ENCODE measurements at places on chromosomes 3 and 15. TPM values are rescaled to one million over a fixed set of nuclear protein-coding genes. Genes with fewer than 3 reads are reported as not detected.

Gene OR5K2
- total RNA-seq = not detected

Gene GRAMD2A
- total RNA-seq = 0.71 TPM

Gene DAZL
- total RNA-seq = 0.36 TPM

Gene DGKG
- total RNA-seq = 10.3 TPM

Gene LRRIQ4
- not detected for total RNA-seq

Gene GABRR3
- total RNA-seq = not detected

Gene SELENOT
- total RNA-seq = 97.5 TPM

Gene NMNAT3
- total RNA-seq = 10.0 TPM

Gene HEG1
- total RNA-seq = 32.8 TPM

Gene PDE12
- 13.2 TPM for total RNA-seq

Gene C3orf49
- not detected for total RNA-seq

Gene IL17RD
- 18.9 TPM for total RNA-seq

Gene TMEM158
- total RNA-seq = 11.8 TPM

Gene ANKDD1A
- 8.6 TPM for total RNA-seq

Gene CDV3
- 120 TPM for total RNA-seq

Gene STRA6
- total RNA-seq = 0.71 TPM

Gene TIGIT
- total RNA-seq = not detected

Gene SEMA5B
- 0.36 TPM for total RNA-seq

Gene CAMP
- total RNA-seq = not detected

Gene RAD54L2
- total RNA-seq = 18.6 TPM

Gene ERC2
- 1.2 TPM for total RNA-seq

Gene CGNL1
- 3.9 TPM for total RNA-seq

Gene NOX5
- not detected for total RNA-seq

Gene KBTBD12
- 2.5 TPM for total RNA-seq

Gene ECT2
- total RNA-seq = 10.0 TPM

Gene TNFAIP8L3
- total RNA-seq = 11.6 TPM

Gene CSPG5
- total RNA-seq = 2.3 TPM

Gene FETUB
- not detected for total RNA-seq

Gene GRK7
- not detected for total RNA-seq

Gene ETFA
- 58.4 TPM for total RNA-seq

Gene RCN2
- 55.7 TPM for total RNA-seq

Gene SPTBN5
- 0.16 TPM for total RNA-seq

Gene RTP1
- not detected for total RNA-seq

Gene TEX264
- 72.4 TPM for total RNA-seq

Gene FBXL22
- 91.6 TPM for total RNA-seq

Gene ARPP21
- 1.1 TPM for total RNA-seq

Gene WDR72
- 0.28 TPM for total RNA-seq

Gene TMEM39A
- 16.4 TPM for total RNA-seq

Gene SI
- total RNA-seq = not detected

Gene PLA2G4D
- not detected for total RNA-seq

Gene KLHL18
- 10.8 TPM for total RNA-seq

Gene ZNF35
- 12.1 TPM for total RNA-seq

Gene SLC24A5
- total RNA-seq = not detected

Gene PLSCR4
- total RNA-seq = 58.8 TPM

Gene TMEM207
- not detected for total RNA-seq

Gene GOLGA8J
- not detected for total RNA-seq
